Tongue (tissue), 3 donors: ENCODE measurements at places on chromosomes 13 and 19. TPM values are rescaled to one million over a fixed set of nuclear protein-coding genes. Genes with fewer than 3 reads are reported as not detected.
A peak's percentile ranks its signal among the peaks of the same experiment; 100 is the strongest.

DNA sequence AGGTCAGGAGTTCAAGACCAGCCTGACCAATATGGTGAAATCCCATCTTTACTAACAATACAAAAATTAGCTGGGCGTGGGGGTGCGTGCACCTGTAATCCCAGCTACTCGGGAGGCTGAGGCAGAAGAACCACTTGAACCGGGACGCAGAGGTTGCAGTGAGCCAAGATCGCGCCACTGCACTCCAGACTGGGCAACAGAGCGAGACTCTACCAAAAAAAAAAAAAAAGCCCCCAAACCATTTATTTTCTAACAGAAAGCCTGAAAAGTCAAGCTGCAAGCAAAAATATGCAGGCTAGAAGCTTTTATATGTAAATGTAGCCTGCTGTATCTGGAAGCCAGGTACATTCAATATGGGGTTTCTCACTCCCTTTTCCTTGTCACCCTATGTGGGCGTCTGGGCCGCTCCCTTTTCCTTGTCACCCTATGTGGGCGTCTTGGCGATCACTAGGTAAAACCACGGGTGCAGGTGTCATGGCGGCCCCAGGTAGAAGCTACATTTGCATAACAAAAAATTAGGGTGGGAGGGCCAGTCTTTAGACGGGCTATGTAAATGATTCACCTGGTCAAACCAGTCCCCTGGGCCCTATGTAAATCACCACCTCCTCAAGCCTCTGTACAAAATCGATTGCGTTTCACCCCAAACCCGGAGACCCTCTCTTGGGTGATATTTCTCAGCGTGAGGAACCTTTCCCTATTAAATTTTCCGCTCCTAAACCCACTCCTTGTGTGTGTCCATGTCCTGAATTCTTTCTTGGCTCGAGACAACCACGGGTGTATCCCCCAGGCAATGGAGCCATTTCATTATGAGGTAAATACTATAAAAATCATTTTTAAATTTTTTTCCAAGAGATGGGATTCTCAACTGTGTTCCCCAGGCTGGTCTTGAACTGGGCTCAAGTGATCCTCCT lies 2.1 kb downstream of the TRIM13 start:
- no peak for DNase-seq

DNA sequence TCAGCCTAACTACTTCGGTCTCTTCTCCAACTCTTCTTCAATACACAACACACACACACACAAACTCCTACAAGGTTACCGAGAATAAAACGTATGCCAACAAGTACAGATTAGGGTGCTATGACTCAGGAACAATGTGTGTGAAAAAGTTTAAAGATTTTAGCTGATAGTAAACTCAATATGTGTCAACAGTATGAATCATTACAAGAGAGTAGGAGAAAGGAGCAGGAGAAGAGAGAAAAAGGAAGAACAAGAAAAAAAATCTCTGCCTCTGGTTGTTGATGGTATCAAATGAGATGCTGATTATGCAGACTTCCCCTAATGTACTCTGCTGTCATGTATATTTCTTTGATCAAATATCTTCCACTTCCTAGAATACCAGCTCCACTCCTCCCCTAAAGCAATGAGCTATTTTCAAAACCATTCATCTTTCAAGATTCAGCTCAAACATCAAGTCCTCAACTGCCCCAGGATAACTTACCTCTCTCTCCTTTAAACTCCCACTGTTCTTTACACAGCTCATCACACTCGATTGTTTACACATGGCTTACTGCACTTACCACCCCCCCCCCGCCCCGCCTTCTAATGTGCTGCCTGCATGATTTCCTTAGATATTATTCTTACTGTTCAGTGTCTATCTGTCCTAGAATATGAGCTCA lies 95.6 kb downstream of the FAM216B start:
- no peak for DNase-seq

DNA sequence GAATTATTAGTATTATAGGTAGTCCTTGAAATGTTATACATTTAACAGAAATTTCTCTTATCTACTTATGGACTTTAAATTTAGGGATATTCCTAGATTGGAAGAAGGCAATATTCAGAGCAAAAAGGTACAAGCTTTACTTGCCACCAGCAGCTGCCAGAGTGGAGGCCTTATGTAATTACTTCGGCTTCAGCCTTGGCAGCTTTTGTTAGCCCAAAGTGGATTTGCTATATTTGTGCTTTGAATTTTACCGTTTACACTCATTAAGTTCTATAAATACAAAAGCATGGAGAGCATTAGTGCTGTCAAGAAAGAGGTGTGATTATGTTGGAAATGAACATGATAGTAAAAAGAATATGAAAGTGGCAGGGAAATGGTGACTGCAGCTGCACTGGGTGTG lies 319.9 kb downstream of the ATP8A2 start:
- DNase-seq: no peak

- no peak for DNase-seq
These were observed 43.9 kb downstream of the CELF5 start for GRCh38 chr19:3268326-3268725.

GRCh38 chr13:23731709-23732108 lies 157.5 kb downstream of the MIPEP start:
- DNase-seq: no peak

- peak; percentile 15 for DNase-seq
These were observed 124.8 kb downstream of the DCLK1 start for GRCh38 chr13:36006347-36006746.

GRCh38 chr13:98921786-98922185 lies 56.1 kb downstream of the DOCK9 start:
- DNase-seq: no peak

GRCh38 chr13:108957369-108958012 lies 328.1 kb downstream of the MYO16 start:
- peak; percentile 32 for DNase-seq

DNA sequence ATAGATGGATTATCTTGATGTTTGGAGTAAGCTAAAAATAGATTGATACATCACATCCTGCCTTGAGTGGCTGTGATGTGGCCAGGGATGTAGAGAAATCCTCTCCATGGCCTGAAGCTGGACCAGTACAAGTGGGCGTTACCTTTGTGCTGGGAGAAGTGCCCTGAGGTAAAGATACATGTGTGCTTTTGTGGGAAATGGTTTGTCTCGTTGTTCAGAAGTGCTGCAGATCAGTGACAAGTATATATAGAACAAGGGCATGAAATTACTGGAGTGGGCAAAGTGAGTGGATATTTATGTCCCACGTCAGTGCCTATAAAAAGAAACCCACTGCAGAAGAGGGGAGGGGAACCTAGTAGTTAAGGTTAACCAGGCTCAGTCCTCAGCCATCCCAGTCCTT lies 12.2 kb upstream of the ZNF304 start:
- DNase-seq: peak; percentile 22

DNA sequence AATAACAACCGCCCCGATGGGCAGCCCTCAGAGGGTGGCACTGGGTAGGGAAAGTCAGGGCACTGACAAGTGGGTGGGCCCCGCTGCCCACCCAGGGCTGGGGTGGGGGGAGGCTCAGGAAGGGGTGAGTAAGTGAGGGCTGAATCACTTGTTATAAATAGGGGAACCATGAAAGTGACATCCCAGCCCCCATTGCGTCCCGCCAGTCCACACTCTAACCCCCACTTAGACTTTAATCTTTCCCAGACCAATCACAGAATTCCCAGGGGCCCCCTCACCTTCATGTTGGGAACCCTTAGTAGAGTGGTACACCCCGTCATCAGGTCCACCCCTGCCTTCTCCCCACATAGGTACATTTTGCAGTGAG lies 37.0 kb upstream of the NANOS3 start:
- DNase-seq: no peak

DNA sequence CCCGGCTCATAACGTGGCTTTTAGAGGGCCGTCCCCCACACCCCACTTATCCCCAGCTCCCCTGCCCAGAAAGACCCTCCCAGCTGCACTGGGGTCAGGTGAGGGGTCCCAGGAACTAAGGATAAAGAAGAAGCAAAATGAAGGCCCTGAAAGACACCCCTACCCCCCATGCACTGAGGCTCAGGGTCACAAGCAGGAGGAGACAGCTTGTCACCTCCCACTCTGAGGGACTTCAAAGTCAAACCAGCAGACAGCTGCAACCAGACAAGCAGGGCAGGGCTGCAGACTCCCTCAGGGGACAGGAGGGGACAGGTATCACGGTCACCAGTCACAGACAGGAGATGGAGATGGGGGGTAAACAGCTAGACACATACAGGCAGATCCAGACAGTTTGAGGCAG lies 6.1 kb upstream of the NANOS3 start:
- no peak for DNase-seq

DNA sequence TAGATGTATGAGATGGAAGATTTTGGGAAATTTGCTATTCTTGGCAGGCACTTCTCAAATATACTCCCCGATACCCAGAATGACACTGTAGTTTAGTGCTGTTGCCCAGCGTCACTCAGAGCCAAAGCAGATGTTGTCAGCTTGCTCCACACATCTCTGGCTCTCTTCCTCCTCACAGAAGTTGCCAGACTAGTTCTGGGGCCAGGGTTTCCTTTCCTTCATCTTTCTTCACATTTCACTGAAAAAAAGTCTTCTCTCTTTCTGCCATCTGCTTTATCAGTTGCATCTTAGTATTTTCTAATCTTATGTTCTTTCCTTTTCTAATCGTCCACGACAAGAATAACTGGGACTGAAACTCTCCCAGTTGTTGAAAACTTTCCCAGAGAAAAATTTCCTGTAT lies 251.4 kb downstream of the RGCC start:
- DNase-seq: peak; percentile 57

- DNase-seq: no peak
These were observed 37.7 kb downstream of the SLC6A16 start for GRCh38 chr19:49287141-49287770.

GRCh38 chr19:7602935-7603497 lies 7.4 kb downstream of the CAMSAP3 start:
- no peak for DNase-seq

DNA sequence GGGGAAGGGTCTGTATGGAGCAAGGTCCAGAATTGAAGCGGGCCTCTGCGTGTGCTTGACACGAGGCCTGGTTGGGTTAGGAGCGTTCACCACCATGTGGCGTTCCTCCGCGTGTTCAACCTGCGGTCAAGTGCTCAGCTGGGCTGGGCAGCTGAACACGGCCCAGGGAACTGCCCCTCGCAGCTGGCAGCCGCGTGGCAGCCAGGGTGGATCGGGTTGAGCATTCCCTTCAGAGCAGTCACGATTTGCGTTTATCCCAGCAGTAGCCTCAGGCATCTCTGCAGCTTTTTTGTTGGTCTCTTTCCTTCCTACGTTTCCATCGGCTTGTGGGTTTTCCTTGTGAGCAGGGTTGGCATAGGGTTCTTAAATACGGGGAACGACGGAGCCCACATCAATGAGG lies 28.7 kb upstream of the F2RL3 start:
- peak; percentile 24 for DNase-seq

DNA sequence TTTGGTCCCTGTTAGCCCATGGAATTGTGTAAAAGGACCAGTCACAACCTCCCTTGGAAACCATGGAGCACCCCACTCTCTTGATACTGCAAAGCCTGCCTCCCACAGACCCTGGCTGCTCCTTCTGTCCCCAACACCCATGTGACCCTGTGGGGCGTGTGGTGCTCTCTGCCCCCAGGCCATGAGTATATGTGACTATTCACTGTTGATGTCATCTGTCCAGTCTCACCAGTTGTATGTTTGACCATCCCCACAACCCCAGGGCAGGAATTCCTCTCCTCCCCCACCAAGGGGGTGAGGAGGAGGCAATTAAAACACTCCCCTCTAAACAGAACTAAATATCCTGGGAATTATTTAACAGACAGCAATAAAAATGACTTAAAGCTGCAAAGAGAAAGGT lies 35.2 kb downstream of the KCTD15 start:
- DNase-seq: no peak

GRCh38 chr13:114136576-114136975 lies 4.2 kb upstream of the RASA3 start:
- DNase-seq: no peak

GRCh38 chr19:47057328-47057727 lies 8.9 kb upstream of the TMEM160 start:
- peak; percentile 12 for DNase-seq

DNA sequence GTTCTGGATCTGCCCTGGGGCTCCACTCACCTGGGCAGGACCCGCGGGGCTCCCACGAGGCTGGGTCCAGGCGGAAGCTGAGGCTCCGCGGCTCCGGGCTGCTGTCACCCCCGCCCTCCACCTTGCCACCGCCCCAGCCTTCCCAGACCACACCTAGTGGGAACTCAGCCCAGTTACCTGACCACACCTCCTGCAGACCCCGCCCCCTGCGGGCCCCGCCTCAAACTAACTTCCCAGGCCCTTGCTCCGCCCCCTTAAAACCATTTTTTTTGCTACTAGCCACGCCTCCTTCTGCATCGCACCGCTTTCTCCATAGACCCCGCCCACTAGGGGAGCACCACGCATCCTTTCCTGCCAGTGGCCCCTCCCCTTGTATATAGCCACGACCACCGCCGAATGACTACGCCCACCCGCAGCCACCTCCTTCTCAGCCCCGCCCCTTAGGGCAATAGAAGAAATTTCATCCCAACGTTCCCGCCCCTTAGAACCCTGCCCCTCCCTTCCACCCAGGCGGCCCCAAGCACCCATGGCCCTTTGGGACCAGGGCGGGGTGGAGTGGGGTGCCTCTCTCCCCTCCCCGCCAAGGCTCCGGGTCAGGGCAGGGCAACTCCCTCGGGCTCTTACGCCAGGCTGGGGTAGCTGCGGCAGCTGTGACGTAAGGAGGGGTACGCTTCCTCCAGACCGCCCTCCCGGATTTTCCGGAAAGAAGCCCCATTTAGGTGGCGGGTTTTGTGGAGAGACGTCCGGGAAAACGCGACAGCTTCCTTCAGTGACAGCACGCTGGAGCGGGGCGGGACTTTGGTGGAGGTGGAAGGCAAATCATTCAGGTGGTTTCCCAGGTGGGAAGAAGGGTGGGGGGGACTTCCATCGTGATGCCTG lies at the start of gene SH2D3A:
Gene SH2D3A (minus strand): TSS at position 79 of the 879 bp plus-strand sequence. CDS start 3,687 bp downstream, outside the sequence.
- peak; percentile 74 for DNase-seq

DNA sequence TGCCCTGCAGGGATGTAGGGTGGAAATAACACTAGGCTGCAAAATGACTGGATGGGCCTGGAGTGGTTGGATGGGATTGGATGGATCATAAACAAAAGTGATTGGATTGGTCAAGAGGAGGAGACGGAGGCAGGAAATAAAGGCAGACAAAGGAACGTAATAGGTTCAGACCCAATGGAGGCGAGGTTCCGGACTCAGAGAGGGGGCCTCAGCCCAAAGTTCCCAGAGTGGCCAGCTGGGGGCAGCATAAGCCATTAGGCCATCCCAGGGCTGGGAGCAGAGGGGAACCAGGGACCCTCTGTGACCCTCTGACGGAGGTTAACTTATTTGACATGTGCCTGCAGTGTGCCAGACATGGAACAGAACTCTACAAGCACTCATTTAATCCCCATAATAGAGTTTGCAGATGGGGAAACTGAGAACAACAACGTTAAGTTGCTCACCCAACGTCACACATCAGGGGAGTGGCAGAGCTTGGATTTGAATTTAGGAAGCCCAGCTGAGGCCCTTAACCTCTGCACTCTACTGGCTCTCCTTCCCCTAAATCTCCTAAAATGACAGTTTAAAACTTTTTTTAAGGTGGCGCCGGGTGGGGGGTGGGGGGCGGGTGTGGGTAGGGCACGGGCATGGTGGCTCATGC lies 15.3 kb upstream of the MAP1S start:
- DNase-seq: peak; percentile 43

IPO5 gene
- total RNA-seq: 222 TPM

CCNA1 gene
- 1.4 TPM for total RNA-seq

PRR19 gene
- 0.62 TPM for total RNA-seq

MEIOSIN gene
- total RNA-seq: not detected

TEX101 gene
- total RNA-seq: not detected

HSPBP1 gene
- 27.5 TPM for total RNA-seq

CASP14 gene
- 0.10 TPM for total RNA-seq

TNNI3 gene
- total RNA-seq: 1.7 TPM

TRAPPC6A gene
- 8.1 TPM for total RNA-seq

CPB2 gene
- not detected for total RNA-seq

CLDN10 gene
- total RNA-seq: 17.4 TPM

FPR3 gene
- total RNA-seq: 1.4 TPM

ZNF132 gene
- total RNA-seq: 7.0 TPM

ZNF154 gene
- total RNA-seq: 13.1 TPM

TMEM272 gene
- total RNA-seq: not detected
